ENCODE measurements at places on chromosomes 3 and 15.

DNA sequence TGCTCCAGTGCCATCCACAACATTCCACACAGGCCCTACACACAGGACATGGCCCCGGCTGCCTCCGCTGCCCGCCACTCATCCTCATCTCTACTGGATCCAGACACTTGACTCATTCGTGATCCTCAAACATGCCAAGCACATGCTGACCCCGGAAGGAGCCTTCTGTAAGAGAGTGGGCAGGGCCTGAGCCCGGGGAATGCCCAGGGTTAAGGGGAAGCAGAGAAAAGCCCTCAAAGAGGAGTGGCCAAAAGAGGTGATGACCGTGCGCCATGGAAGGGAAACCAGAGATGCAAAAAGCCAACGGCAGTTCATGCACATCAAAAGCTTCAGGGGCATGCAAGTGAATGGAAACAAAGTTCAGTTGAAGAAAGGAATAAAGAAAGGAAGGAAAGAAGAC lies 46.1 kb downstream of the RFTN1 start:
- no peak for DNase-seq

GRCh38 chr3:186746008-186746407 lies 28.8 kb downstream of the KNG1 start:
- DNase-seq, result no peak

DNA sequence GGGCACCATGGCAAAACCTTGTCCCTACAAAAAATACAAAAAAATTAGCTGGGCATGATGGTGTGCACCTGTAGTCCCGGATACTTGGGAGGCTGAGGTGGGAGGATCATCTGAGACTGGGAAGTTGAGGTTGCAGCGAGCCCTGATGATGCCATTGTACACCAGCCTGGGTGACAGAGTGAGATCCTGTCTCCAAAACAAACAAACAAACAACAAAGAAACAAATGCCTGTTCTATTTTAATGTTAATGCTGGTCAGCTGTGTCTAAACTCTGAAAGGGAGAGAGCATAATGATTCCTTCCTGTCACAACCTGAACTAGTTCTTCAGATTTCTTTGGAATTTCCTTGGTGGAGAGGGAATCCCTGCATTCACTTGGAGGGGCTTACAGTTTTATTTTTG lies 413.0 kb upstream of the TBL1XR1 start:
- no peak for DNase-seq

DNA sequence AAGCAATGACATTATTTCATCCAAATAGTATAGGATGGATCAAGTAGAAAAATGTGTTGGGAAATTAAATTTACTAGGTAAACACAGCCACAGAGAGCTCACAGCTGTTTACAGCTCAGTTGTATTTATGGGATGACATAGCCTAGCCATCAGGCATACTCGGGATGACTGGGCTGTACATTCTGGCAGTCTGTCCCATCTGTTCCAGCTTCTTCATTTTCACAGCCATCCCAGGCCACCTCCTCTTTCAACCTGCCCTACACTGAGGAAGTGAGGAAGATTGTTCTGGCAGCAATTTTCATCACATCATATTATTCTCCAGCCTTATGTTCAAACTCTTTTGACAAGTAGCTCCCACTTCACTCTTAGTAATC lies 98.4 kb upstream of the PFN2 start:
- DNase-seq, result no peak

DNA sequence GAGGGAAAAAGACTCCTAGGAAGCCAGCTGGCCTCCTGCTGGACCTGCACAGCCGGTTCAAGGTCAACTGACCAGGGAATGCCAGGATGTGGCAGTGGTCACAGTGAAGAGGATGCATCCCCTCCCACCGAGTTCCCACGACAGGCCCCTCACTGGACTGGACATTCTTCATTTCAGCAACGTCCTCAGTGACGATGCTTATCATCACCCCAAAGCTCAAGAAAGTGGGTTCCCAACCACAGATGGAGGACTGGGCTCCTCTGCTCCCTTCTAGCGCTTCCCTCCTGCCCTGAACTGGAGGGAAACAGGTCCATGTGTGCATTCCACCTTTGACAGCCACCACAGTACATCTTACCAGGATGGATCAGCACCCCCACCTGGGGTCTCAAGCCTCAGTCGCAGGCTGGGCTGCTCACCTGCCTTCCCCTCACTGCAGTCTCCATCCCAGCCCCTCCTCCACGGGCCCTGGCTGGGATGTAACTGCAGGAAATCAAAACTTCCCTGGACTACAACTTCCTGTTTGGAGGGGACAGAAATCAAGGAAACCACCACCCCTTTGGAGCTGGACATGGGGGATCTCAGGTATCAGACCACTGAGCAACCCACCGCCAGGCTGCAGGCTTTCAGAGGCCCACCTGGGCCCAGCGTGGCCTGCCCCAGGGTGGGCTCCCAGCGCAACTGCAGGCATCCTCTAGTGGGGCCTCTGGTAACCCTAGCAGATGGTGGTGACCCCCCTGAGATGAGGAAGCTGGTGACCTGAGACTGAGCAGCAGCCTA lies 7.3 kb downstream of the CALML4 start:
- DNase-seq, result no peak

All from suprapubic skin (tissue), 4 donors.